ENCODE measurements at places on chromosomes 2 and 18.

GRCh38 chr2:160522951-160523710 is 29.5 kb upstream of the RBMS1 start:
- DNase-seq, result no peak

DNA sequence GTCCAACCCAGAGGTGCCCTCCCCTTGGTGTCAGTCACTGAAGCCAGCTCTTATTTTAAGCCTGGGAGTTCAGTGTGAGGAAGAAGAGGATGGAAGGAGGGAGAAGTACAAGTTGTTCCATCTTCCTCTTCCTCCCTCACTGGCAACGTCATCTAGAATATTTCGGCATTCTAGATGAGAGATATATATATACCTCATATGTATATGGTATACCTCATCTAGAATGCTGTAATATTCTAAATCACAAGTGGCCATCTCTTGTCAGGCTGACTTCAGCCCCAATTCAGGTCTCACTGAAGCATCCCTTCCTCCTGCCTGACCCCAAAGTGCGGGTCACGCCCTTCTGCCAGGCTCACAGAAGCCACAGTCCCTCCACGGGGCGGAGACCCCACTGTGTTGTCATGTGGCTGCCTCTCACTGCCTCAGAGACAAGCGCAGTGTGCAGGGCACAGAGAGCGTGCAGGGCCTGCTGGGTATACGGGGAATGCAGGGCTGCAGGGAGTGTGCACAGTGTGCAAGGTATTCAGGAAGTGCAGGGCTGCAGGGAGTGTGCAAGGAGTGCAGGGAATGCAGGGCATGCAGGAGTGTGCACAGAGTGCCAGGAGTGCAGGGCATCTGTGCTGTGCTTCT is 32.8 kb upstream of the B3GNT7 start:
- DNase-seq, result no peak

DNA sequence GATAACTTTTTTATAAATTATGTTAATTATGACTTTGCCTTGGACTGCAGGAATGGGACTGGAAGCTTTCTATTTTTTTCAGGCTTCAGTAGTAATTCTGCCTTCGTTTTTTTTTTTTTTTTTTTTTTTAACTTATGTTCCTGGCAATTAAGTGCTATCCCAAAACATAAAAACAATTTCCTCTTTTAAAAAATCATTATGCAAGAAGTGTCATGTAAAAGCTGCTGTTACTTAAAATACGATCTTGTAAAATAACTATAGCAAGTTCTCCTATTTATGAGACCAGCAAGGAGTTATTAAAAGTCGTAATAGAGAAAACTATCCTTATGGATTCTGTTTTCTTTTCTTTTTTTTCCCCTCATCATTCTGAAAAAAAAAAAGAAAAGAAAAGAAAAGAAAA is 301.6 kb upstream of the FBXO11 start:
- no peak for DNase-seq

DNA sequence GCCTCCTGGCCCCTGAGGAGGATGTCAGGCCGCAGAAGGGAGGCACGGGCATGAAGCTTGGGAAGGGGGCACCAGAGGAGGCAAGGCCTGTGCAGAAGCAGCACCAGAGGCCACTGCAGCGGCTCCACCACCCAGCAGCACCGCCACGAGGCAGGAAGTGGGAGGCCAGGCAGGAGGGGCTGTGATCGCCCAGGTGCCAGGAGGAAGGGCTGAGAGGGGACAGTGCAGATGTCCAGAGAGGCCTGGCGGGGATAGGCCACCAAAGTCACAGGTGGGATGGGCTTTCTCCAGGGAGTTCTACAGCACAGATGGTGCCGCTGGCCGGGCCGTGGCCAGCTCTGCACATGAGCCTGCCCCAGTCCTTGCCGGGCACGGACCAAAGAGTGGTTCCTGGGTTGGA is 6.0 kb upstream of the ALPI start:
- DNase-seq, result no peak

DNA sequence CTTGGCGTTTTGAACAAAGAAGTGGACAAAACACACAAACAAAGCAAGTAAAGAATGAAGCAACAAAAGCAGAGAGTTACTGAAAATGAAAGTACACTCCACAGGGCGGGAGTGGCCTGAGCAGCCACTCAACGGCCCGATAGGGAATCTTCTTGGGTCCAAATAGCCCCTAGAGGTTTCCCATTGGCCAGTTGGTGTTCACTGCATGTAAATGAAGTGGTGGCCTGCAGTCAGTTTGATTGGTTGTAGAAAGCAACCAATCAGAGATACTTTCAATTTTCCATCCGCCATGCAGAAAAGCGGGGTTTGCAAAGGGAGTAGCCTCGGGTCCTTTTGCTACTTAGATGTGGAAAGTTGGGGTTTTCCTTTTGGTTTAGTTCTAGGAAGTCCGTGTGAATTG is 31.6 kb downstream of the CYBRD1 start:
- no peak for DNase-seq

DNA sequence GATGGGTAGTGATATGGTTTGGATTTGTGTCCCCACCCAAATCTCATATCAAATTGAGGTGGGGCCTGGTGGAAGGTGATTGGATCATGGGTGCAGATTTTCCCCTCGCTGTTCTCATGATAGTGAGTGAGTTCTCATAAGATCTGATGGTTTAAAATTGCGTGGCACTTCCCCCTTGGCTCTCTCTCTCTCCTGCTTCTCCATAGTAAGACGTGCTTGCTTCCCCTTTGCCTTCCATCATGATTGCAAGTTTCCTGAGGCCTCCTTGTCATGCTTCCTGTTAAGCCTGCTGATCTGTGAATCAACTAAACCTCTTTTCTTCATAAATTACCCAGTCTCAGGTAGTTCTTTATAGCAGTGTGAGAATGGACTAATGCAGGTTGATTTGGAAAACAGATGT is 223.2 kb upstream of the APCDD1 start:
- DNase-seq, result no peak

DNA sequence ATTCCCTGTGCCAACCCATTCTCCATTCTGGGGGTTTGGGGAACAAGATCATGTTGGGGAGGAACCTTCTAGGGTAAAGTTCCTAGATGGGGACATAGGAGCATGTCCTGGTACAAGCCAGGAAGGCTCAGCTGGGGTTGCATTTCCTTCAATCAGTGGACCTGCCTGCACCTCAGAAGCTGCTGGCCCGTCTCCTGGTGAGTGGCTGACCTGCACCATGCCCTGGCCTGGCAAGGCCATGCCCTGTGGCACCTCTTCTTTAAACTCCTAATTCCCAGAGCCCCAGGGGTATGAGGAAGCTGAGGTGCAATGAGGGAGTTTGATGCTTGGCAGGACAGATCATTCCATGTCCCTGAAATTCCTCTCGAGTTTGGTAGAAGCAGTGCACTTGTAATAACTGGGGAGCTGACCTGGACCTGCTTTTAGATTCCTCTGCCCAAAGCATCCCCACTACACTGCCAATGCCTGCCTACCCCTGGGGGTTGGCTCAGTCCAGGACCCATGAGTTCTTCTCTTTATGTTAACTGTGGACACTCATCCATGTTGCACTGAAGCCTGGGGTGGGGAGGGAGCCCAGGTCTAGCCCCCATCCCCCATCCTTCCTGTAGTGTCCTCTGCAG is 25.3 kb downstream of the MROH2A start:
- DNase-seq, result no peak

DNA sequence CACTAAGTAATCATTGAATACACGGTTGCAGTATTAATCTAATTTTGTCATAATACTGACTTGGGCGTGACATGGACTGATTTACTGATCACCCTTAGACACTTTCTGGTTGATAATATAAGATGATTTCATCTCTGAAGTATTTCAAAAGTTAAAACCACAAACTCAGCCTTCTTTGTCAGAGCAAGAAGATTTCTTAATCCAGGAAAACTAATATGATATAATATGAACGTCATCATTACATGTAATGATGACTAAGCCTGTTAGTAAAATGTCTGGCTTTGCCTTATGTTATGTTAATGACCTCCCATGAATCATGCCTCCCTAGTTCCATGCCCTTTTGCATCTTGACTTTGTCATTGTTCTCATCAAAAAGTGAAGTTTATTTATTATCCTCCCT is 1325.0 kb upstream of the CDH2 start:
- DNase-seq, result no peak

DNA sequence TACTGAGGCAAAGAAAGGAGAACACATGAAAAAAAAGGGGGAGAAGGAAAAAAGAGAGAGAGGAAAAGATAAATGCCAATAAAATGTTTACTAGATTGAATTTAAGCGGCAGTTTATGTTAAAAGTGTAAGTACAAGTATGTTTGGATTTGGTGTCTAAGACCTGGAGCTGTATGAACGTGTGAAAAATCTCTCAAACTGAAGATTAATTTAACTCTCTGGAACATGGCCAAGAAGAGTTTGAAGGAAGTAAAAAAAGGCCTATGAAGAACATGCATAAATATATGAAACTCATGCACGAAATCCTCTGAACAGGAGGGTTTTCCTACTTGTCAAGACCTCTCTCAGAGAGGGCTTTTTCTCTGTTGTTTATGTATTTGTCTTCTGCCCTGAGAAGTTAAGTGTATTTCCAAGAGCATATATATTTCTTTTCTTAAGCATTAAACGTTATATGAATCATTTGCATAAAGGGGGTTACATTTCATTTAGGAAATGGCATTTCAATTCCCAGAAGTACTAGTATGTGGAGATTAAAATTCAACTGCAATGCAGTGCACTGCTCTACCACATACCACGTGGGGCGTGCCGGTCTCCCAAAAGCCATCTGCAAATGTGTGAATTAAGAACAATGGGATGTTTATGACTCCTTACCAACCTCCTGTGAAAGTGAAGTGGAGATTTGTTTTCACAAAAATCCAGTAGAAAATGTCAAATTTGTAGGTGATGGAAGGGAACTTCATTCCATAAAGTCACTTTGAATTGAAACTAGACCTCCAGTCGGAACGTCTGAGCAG is 281.1 kb upstream of the TRIB2 start:
- no peak for DNase-seq

DNA sequence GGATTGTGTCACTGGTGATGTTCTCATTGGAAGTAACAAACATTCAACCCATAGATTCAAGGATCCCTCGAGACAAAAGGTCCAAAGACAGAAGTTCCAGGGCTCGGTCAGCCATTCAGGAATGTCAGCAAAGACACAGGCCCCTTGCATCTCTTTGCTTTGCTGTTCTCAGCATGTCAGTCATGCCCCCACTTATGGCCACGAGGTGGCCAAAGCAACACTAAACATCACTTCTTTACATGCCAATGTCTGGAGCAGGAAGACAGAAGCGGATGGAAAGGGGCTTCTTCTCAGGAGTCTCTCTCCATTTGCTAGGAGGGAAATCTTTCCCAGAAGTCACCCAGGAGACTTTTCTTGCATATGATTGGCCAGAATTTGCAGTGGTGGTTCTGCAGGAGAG is 191.6 kb upstream of the SP5 start:
- no peak for DNase-seq

DNA sequence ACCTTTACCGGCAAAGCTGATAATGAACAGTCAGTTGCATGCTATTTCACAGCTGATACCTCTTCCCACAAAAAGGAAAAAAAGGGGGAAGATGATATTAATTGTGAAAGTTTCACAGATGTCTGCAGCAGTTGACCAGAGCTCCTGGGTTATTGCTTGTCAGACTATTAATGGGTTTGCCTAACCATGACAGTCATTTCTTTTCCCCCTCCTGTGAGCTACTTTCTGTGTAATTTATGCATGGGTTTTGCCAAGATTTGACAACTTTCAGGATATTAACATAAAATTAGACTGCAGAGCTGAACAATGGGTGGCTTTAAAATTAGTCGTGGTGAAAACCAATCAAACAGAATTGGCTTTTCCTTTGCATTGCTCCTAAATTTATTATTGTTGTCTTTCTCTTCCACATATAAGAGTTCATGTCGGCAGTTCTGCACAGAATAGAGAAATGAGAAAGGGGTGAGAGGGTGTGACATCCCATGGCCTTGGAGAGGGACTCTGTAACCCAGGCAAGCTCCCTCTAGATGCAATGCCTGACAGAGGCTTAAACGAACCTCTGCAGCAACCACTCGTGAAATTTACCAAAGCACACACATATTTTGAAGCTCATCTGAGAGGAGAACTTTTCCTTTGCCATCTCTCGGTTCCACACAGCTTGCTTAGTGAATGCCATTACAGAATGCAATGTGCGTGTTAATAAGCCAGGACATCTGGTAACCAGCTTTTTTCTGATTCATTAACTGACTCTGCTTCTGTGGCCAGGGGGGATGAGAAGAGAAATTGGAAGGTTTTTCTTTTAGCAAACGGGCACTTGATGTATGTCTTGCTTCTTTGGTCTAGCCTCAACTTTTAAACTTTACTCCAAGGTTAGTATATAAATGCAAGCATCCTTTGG is 82.2 kb upstream of the ITGA4 start:
- no peak for DNase-seq

DNA sequence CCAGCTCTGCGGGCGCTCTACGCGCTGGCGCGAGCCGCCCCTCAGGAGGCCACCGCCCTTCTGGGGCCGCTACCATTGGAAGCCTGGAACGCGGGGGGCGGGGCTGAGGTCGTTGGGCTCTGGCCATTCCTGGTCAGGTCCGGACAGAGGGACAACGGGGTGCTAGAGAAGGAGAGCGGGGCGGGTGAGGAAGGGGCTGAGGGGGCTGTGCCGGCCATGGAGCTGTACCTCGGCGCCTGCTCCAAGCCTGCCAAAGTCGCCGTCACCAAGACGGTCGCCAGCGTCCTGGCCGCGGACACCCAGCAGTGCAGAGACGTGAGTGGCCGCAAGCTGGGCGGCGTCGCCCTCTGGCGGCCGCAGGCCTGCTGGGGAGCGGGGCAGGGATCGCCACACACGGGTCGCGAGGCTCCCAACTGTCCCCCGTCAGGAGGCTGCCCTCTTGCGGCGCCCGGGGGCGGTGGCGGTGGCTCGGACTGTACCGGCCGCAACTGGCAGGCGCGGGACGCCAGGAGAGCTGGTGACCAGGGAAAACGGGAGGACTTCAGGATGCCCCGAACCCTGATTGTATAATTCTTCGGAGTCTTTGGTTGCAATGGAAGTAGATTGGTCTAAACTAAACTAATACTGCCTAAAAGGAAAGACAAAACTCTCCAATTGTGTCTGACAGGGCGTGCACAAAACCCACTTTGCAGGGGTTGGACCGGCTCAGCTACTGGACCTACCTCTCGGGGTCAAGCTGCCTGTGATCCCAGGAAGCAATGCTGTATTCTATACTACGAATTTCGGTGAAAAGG is at the start of gene FSIP2:
Gene FSIP2, plus strand, starts transcription at position 126 of the 794 bp plus-strand sequence. Its CDS starts 91 bp downstream, at position 217.
- no peak for DNase-seq

- no peak for DNase-seq
Observed at GRCh38 chr2:133790711-133791110, 222.4 kb upstream of the NCKAP5 start.

DNA sequence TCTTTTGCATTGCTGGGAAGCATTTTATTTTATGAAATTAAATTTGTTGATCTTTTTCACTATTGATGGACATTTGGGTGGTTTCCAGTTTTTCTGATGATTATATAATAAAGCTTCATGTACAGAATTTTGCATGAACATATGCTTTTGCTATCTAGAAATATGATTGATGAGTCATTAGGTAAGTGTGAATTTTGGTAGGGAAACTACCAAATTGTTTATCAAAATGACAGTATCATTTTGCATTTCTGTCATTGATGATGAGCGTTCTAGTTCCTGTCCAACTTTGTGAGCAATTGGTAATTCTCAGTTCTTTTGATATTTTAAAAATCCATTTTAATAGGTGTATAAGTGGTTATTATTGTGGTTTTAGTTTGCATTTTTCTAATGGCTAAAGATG is 67.7 kb downstream of the TAF4B start:
- no peak for DNase-seq

Data from naive thymus-derived CD4-positive, alpha-beta T cell (primary cell).